Spinal cord (tissue), 10 donors: ENCODE measurements at places on chromosomes 5 and 9. TPM values are rescaled to one million over a fixed set of nuclear protein-coding genes. Genes with fewer than 3 reads are reported as not detected.
A peak's percentile ranks its signal among the peaks of the same experiment; 100 is the strongest.

DNA sequence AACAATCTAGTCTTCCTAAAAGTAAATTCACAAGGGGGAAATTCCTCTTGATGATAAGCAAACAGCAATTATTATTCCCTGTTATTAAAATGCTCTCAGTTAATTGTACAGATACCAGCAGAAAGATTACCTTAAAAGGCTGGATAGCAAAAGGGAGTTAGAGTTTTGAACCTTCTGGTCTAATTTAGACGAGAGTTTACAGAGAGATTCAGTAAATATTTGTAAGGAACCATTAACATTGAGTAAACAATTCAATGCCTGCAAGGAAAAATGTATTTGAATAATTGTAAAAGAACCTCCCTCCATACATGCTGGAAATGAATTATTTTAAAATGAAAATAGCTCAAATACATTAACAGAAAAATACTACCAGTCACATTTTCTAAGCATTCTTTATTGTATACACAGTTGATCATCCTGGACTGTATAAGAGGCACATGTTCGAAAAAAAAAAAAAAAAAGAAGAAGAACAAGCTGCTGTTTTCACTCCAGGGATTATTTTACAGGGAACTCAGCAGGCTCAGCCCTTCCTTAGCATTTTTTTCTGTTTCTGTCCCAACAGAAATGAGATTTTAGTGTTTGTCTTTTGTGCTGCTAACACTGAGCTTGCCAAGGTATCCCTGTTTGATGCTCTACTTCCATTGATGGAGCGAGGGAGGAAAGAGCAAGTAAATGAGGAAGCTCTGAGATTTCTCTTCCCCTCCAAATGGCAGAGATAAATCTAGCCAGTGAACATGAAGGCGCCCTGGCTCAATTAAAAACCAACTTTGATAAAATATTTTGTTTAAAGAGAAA lies 141.1 kb downstream of the ENC1 start:
- peaks cover 3% of the 10 kb centered on the region for H3K4me1 ChIP-seq
- no peak overlapping the region for H3K4me3 ChIP-seq
- H3K27me3 ChIP-seq, result no peaks in the 10 kb centered on the region
- no peaks in the 10 kb centered on the region for H3K36me3 ChIP-seq

DNA sequence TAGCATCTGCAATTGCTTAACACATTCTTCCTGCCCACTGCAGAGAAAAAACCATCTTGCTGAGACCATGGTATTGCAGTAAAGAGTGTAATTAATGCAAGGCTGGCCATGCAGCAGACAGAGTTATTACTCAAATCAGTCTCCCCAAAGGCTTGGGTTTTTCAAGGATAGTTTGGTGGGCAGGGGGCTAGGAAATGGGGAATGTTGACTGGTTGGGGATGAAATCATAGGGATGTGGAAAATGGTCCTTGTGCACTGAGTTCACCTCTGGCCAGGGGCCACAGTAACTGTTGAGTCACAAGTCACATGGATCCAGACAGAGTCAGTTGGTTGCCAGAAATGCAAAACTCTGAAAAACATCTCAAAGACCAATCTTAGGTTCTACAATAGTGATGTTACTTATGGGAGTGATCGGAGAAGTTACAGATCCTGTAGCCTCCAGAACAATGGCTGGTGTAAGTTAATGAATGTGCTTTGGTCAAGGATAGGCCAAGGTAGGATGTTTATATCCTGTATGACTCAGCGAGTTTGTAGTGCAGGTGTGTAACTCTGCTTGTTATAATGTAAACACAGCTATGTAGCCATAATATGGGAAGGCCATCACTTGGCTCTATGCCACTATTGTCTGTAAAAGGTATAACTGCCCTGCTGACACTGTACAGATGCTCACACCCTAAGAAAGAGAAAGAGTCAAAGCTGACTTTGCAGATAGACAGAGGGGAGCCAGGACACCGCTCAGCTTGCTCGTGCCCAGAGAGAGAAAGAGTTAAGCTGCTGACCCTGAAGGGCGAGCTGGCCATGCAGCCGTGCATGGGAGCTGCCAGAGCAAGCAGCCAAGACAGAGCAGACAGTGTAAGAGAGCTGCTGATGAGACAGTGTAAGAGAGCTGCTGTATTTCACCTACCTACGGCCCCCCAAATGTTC lies 27.2 kb downstream of the C9orf152 start:
- no peak overlapping the region for H3K4me3 ChIP-seq
- H3K27me3 ChIP-seq, result no peaks in the 10 kb centered on the region
- H3K27ac ChIP-seq, result no peak overlapping the region
- H3K4me1 ChIP-seq, result no peaks in the 10 kb centered on the region
- no peaks in the 10 kb centered on the region for H3K36me3 ChIP-seq

GRCh38 chr5:158820891-158821290 lies 278.8 kb downstream of the EBF1 start:
- no peak overlapping the region for H3K4me3 ChIP-seq
- no peaks in the 10 kb centered on the region for H3K27me3 ChIP-seq
- H3K36me3 ChIP-seq, result no peaks in the 10 kb centered on the region
- peaks cover 7% of the 10 kb centered on the region for H3K4me1 ChIP-seq
- DNase-seq, result no peak

GRCh38 chr9:121359351-121360294 lies 10.4 kb downstream of the STOM start:
- no peaks in the 10 kb centered on the region for H3K27me3 ChIP-seq
- H3K27ac ChIP-seq, result no peak overlapping the region
- no peak overlapping the region for H3K4me3 ChIP-seq
- no peaks in the 10 kb centered on the region for H3K36me3 ChIP-seq
- no peak for DNase-seq

The IL4 gene
- not detected for total RNA-seq

DNA sequence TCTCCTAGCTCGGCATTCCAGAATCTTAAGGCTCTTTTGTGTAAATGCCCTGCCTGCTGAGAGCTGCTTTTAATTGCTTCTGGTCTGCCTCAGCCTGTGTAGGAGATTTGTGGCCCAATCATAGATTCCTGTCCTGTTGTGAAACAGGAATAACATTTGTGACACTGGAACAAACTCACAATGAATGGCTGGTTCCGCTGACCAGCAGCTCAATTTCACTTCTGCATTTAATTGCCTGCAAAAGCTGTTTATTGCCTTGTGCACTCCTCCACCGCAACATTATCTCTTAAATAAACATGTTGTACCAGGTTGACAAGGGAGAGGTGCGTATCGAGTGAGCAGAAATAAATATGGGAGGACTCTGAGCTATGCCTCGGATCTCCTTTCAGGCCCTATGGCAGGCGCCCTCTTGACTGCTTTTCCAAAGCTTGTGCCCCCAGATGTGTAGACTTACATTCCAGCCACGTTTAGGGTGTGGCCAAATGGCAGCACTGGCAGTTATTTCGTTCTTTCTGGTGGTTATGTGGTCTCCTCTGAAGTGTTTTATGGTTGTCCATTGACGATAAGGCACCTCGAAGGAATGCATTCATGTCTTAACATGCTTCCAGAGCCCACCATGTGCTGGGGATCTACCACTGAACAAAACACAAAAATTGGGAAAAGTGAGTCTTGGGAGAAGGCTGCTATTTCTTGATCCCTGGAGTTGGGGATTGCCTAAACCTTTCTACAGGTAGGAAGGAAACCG lies 58.1 kb downstream of the DMRT1 start:
- H3K27me3 ChIP-seq, result peaks cover 12% of the 10 kb centered on the region
- no peak overlapping the region for H3K27ac ChIP-seq
- DNase-seq, result peak; percentile 37
- no peak overlapping the region for H3K4me3 ChIP-seq

The HTR1A gene
- total RNA-seq, result 0.99 TPM

DNA sequence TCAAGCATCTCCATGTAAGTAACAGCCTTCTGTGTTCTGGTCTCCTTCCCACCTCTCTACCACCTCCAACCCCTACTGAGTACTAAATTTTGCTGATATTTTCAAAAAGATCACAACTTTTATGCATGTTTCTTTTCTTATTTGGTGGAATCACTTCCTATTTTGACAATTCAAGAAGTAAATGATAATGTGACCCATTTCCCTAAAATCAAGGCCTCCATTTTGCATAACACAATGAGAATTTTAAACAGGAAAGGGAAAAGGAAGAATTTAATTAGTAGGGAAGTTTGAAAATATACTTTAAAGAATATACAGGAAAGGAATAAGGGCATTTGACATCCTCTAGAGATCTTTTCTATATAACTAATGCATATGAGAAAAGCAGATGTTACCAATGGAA lies 212.9 kb upstream of the RASA1 start:
- no peak overlapping the region for H3K27ac ChIP-seq
- H3K27me3 ChIP-seq, result no peaks in the 10 kb centered on the region
- no peaks in the 10 kb centered on the region for H3K36me3 ChIP-seq
- DNase-seq, result no peak
- no peak overlapping the region for H3K4me3 ChIP-seq
- H3K4me1 ChIP-seq, result no peaks in the 10 kb centered on the region

DNA sequence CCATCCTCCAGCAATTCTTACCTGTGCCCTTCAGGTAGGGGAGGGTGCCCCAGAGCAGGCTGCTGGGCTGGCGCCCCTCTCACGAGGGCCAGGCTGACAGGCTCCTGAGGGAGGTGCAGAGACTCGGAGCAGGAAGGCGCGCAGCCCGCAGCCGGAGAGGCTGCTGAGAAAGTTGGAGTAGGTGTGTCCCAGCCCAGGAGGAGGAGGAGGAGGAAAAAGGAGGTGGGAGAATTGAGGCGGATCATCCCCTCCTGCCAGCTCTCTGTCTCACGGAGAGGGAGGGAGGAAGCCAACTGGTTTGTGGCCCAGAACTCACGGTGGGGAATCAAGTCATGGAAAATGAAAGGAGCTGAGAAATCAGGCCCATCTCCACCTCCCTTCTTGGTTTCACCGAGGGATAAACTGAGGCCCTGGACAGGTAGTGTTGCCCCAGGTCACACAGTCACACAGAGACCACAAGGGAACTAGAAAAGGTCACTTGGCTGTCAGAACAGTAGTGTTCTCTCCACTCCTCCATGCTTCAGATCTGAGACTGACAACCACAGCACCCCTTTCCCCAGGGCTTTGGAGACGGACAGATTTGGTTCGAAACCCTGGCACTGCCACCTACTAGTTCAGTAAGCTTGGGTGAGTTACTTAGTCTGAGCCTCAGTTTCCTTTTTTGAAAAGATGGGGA lies at the start of gene FAT2:
FAT2 (minus strand) TSS at position 188 of the 676 bp plus-strand sequence. CDS start 22,400 bp downstream, outside the sequence.
- DNase-seq, result no peak
- no peak within 1 kb of the TSS for H3K4me3 ChIP-seq
- H3K4me1 ChIP-seq, result peaks cover 14% of the 10 kb centered on the region
- no peaks in the 10 kb centered on the region for H3K27me3 ChIP-seq

The ZDHHC11B gene
- total RNA-seq, result 7.5 TPM

GRCh38 chr5:142797420-142797819 lies 27.2 kb downstream of the ARHGAP26 start:
- no peaks in the 10 kb centered on the region for H3K27me3 ChIP-seq
- no peaks in the 10 kb centered on the region for H3K4me1 ChIP-seq
- H3K27ac ChIP-seq, result no peak overlapping the region
- H3K4me3 ChIP-seq, result no peak overlapping the region
- H3K36me3 ChIP-seq, result no peaks in the 10 kb centered on the region

GRCh38 chr9:99638971-99639370 lies 182.7 kb upstream of the NR4A3 start:
- H3K27me3 ChIP-seq, result no peaks in the 10 kb centered on the region
- DNase-seq, result no peak

The NEUROG1 gene
- total RNA-seq, result 0.39 TPM

DNA sequence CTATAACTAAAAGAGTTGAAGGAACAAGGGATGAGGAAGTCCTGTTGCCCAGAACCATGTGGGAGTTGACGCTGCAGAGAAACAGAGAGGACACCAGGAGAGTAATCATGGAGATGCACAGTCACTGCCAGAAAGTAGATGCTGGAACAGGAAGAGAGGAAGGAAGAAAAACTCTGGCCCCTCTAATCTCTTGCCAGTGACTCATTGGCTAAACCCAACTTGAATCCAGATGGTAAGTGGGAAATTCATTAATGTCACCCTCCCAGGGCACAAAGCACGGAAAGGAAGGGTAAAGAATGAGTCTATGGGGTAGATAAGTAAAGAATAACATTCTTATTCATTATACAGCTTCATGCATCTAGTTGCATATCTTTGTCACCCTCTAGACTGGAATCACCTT lies 631.9 kb downstream of the PRELID2 start:
- no peak for DNase-seq
- no peak overlapping the region for H3K4me3 ChIP-seq
- H3K4me1 ChIP-seq, result no peaks in the 10 kb centered on the region

- H3K27me3 ChIP-seq, result no peaks in the 10 kb centered on the region
- no peak overlapping the region for H3K4me3 ChIP-seq
- no peaks in the 10 kb centered on the region for H3K4me1 ChIP-seq
These were observed 1337.2 kb downstream of the PTPRD start for GRCh38 chr9:9275601-9276000.

- no peaks in the 10 kb centered on the region for H3K36me3 ChIP-seq
- DNase-seq, result peak; percentile 16
- no peaks in the 10 kb centered on the region for H3K27me3 ChIP-seq
These were observed 391.6 kb upstream of the CHD1 start for GRCh38 chr5:99320436-99320835.

DNA sequence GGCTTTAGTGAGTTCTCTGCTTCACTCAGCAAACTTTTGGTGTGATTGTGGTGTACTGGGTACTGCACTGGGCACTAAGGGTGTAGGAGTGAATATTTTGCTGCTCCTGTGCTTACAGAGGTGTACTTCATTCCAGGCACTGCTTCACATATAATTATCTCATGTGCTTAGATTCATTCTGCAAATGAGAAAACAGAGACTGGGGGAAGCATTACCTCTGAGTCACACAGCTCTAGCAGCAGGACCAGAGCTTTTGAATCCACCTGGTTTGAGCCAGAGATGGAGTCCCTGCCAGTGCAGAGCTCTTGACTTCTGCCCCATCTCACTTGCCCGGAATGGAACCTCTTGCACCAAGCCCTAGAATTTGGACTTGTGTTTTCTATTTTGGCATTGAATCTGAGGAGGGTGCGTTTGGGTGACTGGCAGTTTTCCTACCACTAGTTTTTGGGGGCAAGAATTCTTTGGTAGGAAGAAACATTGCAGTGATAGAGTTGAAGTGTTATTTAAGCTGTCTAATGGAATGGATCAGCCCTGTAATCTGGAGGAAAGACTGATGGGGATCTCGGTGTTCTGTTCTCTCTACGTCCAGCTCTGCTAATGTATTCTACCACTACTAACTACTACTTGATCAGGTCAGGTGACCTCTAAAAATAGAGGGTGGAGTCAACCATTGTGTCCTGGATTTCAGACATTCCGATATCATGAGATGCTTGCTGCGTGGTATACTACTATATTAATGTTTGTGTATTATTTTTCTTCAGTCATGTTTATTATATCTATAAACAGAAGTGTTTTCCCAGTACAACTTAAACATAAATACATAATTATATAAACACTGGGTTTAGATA lies 2.5 kb downstream of the ARHGAP26 start:
- no peak overlapping the region for H3K27ac ChIP-seq
- H3K27me3 ChIP-seq, result no peaks in the 10 kb centered on the region
- H3K4me1 ChIP-seq, result peaks cover 14% of the 10 kb centered on the region
- H3K36me3 ChIP-seq, result no peaks in the 10 kb centered on the region
- peak overlapping the region; percentile 98 for H3K4me3 ChIP-seq
- no peak for DNase-seq
